GM23338 (cell line): ENCODE measurements at places on chromosomes 3 and 15.

GRCh38 chr3:193046371-193046770 lies 128.7 kb upstream of the MB21D2 start:
- no peak for DNase-seq

DNA sequence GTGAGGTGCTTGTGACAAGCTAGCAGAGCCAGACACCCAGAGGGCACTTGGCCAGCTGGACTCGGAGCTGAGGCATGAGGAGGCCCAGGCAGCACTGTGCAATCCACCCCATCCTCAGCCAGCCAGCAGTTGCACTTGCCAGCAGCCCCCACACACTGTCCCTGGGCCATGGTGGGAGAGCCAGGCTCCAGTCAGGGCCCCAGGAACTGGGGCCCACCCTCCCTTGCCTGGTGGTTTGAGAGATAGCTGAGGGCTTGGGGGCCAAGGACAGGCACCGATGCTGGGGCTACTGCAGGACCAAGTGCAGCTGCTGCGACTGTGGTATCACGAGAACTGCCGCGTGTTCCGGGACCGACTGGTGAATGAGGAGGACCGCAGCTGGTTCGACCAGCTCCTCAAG lies 63.5 kb downstream of the DNAH1 start:
- no peak for DNase-seq

DNA sequence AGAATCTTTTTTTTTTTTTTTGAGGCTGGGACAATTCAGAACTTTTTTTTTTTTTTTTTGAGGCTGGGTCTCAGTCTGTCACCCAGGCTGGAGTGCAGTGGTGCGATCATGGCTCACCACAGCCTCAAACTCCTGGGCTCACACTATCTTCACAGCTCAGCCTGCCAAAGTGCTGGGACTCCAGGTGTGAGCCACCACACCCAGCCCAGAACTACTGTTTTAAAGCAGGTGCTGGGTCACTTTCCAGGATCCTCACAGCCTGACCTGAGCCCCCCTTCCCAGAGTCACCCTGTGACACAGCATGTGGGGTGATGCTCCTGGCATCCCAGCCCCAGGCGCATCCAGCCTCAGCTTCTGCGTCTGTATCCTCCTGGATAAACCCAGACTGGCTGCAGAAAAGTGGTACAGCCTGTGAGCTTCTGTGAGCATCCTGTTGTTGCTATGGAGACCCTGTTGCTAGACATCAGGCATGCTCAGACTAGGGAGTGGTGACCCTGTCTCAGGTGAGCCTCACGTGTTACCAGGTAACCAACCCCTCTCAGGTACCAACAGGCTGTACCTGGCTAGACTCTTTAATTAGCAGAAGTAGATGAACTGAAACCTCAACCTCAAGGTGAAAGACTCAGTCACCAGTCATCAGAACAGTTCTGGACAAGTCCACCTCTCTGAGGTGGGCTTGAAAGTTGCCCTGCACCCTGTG lies 15.0 kb downstream of the KLF13 start:
- no peak for DNase-seq

GRCh38 chr3:42134867-42135464 lies 43.8 kb downstream of the TRAK1 start:
- no peak for DNase-seq

GRCh38 chr3:124791142-124791541 lies 60.9 kb downstream of the UMPS start:
- DNase-seq, result no peak

- DNase-seq, result no peak
These were observed 124.0 kb upstream of the STT3B start for GRCh38 chr3:31408720-31409119.

GRCh38 chr3:45610119-45610518 lies 15.6 kb downstream of the LIMD1 start:
- DNase-seq, result no peak

DNA sequence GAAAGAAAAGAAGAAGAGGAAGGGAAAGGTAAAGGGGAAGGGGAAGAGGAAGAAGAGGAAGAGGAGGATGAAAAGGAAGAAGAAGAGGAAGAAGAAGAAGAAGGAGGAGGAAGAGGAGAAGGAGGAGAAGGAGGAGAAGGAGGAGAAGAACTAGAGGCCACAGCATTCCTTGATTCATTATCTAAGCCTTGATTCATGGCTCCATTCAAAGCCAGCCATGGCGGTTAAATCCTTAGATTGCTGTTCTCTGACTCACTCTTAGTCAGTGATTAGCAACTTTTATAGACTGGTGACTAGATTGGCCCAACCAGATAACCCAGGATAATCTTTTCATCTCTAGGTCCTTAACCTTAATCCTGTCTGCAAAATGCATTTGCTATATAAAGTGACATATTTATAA lies 47.6 kb downstream of the OSTN start:
- no peak for DNase-seq
